PC-3 (cell line): ENCODE measurements at places on chromosomes 13 and 19. TPM values are rescaled to one million over a fixed set of nuclear protein-coding genes. Genes with fewer than 3 reads are reported as not detected.

GPC5 gene
- total RNA-seq = not detected in 2 replicates

FCHO1 gene
- 21.0 and 29.5 TPM in 2 replicates for total RNA-seq

POU2F2 gene
- 1.4 and 2.4 TPM in 2 replicates for total RNA-seq

NHLRC3 gene
- 3.3 and 10.6 TPM in 2 replicates for total RNA-seq

CYSLTR2 gene
- total RNA-seq = not detected in 2 replicates

ZNF442 gene
- 0.63 and 1.1 TPM in 2 replicates for total RNA-seq

VSTM1 gene
- not detected in 2 replicates for total RNA-seq

PRODH2 gene
- total RNA-seq = not detected in 2 replicates

PNMA8B gene
- total RNA-seq = not detected in 2 replicates

RNF126 gene
- 86.4 and 89.2 TPM in 2 replicates for total RNA-seq

- no peak for DNase-seq
Measured at GRCh38 chr19:40735013-40735771, 15.1 kb downstream of the ACTMAP start.

GRCh38 chr13:34708566-34709313, 233.3 kb upstream of the NBEA start:
- peak; percentile 13 for DNase-seq

DNA sequence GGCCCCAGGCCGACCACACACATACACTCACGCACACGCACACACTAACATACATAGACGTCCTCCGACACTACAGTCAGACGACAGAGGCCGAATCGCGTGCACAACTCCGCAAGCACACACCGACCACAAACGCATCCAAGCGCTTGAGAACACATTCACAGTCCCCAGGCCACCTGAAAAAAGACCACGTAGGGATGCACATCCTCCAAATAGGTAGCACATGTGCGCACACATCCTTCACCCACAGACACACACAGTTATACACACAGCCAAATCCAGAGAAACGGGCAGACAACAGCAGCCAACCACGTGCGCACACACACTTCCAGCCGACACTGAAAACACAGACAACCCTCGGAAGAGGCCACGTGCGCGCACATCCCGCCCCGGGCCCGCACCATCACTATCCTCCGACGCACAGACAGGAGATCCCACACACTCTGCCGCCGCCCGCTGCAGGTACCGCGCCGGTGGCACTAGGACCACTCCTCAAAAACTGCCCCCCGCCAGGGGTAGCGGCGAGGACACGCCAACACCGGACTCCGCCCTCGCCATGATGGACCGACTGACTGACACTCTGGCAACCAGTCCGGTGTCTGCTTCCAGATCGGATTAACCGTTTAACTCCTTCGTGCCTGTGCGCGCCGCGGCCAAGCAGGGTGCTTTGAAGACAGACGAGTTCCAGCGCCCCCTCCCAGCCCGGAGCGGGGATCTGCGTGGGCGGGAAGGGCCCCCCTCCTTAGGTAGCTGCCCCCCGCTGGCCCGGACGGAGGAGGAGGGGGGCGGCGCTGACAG, 493 bp upstream of the PDE4A start:
- peak; percentile 42 for DNase-seq

- DNase-seq = no peak
Measured at GRCh38 chr13:51912511-51913225, 50.9 kb downstream of the CCDC70 start.

DNA sequence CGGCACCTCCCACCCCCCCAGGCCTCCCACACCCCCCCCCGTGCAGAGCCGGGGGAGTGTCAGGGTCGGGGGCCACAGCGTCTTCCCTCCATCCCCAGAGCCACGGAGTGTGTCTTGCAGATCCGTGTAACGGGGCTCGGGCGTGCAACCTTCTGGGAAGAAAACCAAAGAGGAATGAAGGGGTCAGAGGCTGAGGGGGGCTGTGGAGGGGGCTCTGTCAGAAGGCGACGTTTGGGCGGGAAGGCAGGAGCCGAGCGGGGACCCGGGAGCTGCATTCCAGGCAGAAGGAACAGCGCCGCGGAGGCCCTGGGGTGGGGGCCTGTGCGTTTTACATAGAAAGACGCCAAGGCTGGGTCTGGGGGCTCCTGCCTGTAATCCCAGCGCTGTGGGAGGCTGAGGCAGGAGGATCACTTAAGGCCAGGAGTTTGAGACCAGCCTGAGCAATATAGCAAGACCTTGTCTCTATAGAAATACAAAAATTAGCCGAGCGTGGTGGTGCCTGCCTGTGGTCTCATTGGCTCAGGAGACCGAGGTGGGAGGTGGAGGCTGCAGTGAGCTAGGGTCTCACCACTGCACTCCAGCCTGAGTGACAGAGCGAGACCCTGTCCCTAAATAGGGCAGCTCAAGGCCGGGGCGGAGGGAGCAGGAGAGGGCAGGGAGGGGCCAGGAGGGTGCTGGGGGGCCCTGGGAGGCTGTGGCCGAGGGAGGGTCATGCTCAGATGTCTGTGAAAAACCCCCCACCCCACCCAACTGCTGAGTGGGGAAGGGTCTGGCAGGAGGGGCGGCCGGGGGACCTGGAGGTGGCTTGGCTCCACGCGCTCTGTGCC, 27.8 kb downstream of the ARID3A start:
- DNase-seq = no peak

GRCh38 chr13:26411206-26411605, 146.3 kb upstream of the WASF3 start:
- DNase-seq = no peak

DNA sequence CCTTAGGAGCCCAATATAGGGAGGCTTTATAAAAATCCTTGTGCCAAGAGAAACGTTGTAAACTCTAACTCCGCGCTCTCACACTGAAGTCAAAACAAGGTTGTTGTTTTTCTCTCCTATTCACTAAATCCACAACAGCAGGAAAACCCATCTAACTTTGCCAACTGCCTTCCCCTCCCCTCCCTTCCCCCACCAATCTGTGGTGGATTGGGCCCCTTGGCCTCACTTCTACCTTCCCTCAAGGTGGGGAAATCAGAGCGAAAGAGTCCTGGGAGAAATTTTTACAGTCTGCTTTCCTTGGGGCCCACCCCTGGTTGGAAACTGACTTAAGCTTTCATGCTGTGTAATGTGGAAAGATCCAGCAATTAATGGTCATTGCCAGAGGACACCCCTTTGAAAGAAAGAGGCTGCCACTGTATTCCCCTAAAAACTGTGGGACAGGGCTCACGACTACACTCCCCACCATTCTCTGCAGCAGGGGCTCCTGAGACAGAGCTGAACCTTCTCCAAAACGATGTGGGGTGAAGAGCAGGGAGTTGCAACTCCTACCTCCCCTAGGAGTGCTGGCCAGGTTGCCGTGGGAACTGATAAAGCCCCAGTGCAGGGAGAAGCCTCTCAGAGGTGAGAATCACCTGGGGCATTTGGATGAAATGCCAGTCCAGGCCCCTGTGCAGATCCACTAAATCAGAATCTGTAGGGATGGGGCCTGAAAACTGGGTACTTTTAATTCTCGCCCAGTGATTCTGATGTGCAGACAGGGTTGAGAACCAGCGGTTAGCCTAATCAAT, 1.1 kb downstream of the DHRS12 start:
- DNase-seq = no peak

DNA sequence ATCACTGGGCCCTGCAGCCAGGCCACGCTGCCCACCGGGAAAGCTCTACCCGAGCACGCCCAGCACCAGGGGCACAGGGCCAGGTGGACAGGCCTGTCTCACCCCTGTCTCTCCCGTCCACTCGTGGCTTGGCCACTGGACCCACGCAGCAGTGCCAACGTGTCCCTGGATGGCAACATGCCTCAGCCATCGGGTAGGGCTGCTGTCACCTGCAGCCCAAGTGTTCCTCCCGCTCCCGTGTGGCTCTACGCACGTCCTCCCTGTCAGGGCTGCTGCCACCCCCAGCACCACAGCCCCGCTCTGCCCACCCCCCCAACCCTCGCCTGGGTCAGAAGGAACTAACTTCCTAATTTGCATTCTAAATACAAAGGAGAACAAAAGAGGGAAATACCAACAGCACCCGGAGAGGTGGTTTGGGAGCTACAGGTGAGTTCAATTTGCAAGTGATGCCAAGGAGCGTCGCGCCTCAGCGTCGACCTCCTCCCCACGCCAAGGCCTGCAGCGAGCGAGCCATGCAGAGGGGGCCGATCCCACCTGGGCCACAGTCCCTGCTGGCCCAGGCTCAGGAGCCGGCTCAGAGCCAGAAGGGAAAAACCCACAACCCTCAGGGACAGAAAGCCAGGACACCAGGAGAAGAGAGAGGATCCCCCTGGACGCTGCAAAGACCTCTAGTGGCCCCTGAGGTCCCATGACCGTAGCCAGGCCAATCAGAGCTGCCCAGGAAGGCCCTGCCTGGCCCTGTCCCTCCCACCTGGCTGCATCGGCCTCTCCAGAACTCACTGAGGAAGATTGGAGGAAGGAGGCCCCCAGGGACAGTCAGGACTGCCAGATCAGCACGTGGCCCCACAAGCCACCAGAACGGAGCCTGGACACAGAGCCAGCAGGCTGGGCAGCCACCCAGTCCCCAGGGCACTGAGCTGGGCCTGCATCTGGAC, 128.4 kb upstream of the SPACA7 start:
- DNase-seq = no peak

DNA sequence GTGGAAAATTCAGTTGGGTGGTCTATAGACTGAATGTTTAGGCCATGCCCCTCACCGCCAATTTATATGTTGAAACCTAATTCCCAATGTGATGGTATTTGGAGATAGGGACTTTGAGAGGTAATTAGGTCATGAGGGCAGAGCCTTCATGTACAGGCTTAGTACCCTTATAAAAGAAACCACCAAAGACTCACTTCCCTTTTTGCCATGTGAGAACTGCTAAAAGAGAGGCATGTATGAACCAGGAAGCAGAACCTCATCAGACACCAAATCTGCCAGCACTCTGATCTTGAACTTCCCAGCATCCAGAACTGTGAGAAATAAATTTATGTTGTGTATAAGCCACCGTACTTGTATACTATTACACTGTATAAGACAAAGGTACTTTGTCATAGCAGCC, 40.6 kb downstream of the UQCRFS1 start:
- DNase-seq = no peak

DNA sequence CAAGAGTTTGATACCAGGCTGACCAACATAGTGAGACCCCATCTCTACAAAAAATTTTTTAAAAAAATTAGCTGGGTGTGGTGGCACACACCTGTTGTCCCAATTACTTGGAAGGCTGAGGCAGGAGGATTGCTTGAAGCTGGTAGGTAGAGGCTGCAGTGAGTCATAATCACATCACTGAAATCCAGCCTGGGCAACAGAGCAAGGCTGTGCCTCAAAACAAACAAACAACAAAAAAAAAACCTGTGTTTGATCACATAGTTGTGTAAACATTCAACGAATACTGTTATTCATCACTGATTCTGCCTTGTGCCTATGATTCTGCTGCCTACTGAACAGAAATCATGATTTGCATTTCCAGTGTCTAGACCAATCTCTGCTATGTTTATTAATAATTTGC, 134.0 kb downstream of the TBC1D4 start:
- DNase-seq = peak; percentile 69

- no peak for DNase-seq
Measured at GRCh38 chr19:246551-246950, 44.7 kb downstream of the PLPP2 start.

GRCh38 chr13:80787604-80788003, 446.7 kb upstream of the SPRY2 start:
- DNase-seq = no peak

- no peak for DNase-seq
Measured at GRCh38 chr13:26978081-26978860, 193.3 kb downstream of the USP12 start.

DNA sequence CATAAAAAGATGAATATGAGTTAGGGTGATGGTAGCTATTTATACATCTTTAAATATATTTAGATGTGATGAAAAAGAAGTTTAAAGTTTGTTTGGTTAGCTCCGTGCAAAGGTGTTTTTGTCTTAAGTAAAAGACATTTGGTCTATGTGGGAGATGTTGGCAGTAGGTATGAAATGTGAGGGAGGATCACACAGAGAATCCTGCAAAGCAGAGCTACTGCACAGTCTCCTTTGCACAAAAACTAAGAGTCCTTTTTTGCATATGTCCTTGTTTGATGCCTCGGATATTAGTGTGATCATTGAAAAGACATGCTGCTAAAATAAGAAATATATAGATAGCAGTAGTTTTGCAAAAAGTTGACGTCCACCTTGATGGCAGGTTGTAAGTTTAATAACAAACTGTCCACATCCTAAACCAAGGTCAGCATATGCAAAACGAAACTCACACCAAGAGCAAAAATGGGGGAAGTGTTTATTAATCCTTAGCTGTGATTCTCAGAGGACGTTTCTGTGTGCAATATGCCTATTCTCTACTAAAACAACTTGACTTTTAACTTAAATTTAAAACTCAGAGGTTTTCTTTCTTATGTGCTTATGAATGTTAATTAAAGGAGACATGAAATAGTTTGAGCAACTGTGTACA, 870.1 kb downstream of the PCDH9 start:
- DNase-seq = no peak

DNA sequence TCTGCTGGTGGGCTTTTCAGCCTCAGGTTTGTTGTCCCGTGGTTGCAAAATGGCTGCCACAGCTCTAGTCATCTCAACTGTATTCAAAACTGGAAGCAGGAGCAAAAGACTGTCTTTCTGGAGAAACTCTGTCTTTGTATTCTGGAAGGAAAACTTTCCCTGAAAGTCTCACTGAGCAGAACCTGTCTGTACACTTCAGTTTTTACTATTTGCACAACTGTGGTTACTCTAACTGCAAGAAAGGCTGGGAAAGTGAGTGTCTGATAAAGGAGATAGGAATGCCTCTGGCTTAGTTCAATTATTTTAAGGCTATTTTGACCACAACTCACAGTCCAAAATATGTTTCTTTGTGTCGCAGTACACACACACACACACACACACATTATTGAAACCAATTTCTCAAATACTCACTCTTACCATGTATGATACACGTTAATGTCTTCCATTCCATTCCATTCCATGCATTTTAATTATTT, 49.7 kb upstream of the EHD2 start:
- DNase-seq = peak; percentile 89

GRCh38 chr19:12244370-12244769, 50.3 kb downstream of the ZNF44 start:
- DNase-seq = no peak

GRCh38 chr13:109412283-109412901, 374.0 kb downstream of the IRS2 start:
- peak; percentile 39 for DNase-seq

GRCh38 chr13:81197966-81198365, 857.0 kb upstream of the SPRY2 start:
- no peak for DNase-seq

GRCh38 chr13:48938308-48938943, 37.3 kb upstream of the FNDC3A start:
- no peak for DNase-seq

GRCh38 chr13:108669381-108669780, 40.0 kb downstream of the MYO16 start:
- DNase-seq = no peak

- no peak for DNase-seq
Measured at GRCh38 chr19:813219-814151, 8.3 kb downstream of the PLPPR3 start.
